ENCODE measurements at places on chromosomes 4 and X.

GRCh38 chrX:47514533-47515235 lies 31.7 kb upstream of the ZNF41 start:
- no peak for DNase-seq

DNA sequence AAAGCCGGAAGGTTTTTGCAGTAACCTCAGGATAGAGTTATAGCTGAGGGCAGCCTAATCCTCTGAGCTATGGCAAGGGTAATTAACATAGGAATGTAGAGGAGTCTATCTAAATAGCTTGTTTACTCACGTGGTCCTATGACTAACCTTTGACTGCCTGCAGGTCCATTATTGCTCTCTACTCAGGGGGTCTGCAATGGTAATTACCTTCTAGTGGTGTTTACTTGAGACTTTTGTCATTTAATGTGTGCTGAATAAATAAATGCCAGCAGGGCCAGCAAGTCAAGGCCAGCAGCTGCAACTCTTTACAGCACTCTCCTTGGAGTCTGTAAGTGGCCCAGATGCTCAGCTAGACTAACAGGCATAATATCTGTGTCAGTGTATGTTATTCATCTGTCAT lies 212.7 kb upstream of the FMR1 start:
- DNase-seq: no peak

- DNase-seq: no peak
These were observed 7.0 kb downstream of the PALLD start for GRCh38 chr4:168503652-168504362.

DNA sequence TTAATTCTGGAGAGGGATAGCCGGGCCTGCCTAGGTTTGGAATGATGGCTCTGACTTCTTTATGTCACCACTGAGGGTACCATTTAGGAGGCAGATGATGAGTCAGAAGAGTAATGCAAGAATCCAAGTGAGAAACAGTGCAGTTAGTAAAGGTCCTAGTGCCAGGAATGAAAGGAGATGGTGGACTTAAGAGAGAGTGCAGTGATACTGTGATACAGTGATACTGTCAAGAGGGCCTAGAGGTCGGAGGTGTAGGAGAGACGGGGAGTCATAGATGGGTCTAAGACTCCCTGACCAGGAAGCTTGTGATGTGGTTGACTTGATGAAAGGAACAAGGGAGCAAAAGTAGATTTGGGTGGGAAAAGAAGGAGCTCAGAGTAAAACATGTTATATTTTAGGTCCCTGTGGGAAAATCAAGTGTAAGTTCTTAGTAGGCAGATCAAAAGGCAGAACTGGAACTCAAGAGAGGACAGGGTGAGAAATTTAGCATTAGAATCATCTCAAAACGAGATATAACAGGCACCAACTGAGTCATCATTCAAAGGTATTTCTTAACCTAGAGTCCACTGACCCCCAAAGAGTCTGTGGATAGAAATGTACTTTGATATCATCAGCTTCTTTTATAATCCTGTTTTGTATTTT lies 85.0 kb downstream of the NFKB1 start:
- DNase-seq: peak; percentile 31

GRCh38 chr4:62199291-62199810 lies 999.2 kb downstream of the ADGRL3 start:
- no peak for DNase-seq

GRCh38 chr4:38023347-38024205 lies 63.4 kb downstream of the PTTG2 start:
- no peak for DNase-seq

DNA sequence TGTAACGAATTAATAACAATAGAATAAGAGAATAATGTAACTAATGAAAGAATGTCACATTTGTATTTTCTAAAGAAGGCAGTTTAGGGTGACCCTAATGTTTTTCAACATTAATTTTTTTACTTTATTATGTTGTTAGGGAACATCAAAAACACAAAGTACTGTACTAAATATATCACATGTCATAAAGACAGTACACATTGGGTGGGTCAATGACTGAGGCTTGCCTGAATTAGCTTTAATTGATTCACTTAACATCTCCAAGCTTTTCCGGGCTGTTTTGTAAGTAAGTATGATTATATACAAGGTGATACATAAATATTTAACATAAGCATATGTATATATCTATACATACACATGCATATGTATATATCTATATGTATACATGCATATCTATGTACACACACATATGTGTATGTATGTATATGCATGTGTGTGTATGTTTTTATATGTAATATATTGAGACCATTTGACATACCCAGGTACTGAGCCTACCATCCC lies 43.4 kb upstream of the KLF3 start:
- DNase-seq: no peak

DNA sequence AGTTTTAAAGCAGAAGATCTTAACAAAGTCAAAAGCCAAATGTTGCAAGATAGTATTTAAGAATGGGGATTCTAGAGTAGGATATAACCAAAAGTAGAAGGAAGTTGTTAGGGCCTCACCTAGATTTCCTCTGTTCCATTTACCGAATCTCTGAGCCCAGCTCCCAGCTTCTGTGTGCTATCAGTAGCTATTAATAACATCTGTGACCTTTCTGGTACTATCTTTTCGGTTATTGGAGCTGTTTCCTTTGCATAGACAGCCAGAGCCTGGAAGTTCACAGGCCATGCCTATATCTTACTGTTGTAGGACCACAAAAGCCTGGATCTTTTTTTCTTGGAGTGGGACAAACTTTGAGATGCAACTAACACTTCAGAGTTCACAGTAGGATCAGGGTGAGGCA lies 244.2 kb downstream of the PPP1R2C start:
- DNase-seq: no peak

GRCh38 chr4:71857713-71858451 lies 74.0 kb upstream of the GC start:
- no peak for DNase-seq

GRCh38 chrX:103405009-103405333 lies 28.6 kb downstream of the BEX3 start:
- DNase-seq: no peak

DNA sequence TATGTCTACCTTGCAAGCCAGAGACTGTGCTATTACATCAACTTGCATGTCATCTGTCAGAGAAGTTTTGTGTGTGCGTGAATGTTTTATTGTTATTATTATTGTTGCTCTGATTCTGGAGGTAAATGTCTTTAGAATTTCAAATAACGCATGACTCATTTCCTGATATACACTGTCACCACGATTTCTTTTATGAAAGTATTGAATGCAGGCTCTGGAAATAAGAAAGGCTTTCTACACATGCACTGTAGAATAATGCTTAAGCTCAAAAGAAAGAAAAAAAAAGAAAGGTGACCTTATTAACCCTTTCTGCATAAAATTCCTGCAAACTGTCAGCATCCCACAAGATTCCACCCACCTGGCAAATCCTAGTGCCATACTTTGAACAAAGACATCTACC lies 632.9 kb downstream of the ZNF674 start:
- no peak for DNase-seq

GRCh38 chr4:181597766-181598165 lies 645.4 kb upstream of the TENM3 start:
- no peak for DNase-seq

GRCh38 chr4:147674073-147674472 lies 9.9 kb downstream of the PRMT9 start:
- no peak for DNase-seq

- DNase-seq: no peak
These were observed 196.6 kb downstream of the EVC2 start for GRCh38 chr4:5511791-5512190.

DNA sequence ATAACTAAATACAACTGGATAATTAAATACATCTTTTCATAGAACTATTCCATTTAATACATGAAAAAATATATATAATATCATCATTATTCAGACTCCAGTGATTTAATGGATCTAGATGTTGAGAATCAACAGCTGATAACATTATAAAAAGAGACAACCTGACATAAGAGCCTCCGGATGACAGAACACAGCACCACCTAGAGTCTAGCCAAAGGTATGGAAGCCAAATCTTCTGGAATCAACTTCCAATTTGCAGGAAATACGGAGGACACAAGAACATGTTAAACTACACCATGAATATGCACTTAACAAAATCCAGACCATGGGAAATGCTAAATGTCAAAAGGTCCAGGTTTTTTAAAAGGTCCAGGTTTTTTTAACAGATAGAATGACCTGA lies 55.0 kb downstream of the LRBA start:
- no peak for DNase-seq

- DNase-seq: no peak
These were observed 378.3 kb downstream of the PPP1R2C start for GRCh38 chrX:42399632-42400024.

DNA sequence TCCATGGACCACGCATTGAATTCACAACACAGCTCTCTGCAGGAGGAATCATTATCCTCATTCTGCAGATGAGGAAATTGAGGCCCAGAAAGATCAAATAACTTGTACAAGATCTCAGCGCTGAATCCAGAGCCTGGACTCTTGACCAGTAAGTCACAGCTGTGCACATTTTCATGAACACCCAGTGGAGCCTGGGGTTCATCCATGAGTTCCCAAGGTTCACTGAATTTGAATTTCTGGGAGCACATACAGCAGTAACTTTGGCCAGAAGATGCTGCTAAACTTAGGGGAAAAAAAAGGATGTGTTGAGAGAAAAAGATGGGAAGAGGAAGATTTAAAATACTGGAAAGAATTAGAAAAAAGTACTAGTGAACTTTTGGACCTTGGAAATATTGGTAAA lies 218.7 kb upstream of the PPARGC1A start:
- no peak for DNase-seq

GRCh38 chr4:14701896-14702295 lies 300.4 kb upstream of the CPEB2 start:
- no peak for DNase-seq

DNA sequence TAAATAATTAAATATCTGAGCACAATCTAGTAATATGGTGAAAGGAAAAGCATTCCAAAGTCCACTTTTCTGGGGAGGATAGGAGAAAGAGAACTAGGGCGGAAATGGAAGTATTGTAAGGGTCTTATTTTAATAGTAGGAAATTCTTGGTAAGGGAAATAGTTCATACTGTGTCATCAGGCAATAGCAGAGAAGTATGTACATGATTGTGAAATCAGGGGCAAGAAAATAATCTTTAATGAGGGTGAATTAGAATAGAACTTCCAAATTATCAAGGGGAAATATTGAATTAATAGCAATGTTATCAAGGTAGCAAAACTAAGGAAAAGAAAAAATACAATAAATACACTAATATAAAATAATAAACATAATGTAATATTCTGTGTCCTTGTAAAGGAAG lies 14.8 kb downstream of the GIMD1 start:
- DNase-seq: no peak

DNA sequence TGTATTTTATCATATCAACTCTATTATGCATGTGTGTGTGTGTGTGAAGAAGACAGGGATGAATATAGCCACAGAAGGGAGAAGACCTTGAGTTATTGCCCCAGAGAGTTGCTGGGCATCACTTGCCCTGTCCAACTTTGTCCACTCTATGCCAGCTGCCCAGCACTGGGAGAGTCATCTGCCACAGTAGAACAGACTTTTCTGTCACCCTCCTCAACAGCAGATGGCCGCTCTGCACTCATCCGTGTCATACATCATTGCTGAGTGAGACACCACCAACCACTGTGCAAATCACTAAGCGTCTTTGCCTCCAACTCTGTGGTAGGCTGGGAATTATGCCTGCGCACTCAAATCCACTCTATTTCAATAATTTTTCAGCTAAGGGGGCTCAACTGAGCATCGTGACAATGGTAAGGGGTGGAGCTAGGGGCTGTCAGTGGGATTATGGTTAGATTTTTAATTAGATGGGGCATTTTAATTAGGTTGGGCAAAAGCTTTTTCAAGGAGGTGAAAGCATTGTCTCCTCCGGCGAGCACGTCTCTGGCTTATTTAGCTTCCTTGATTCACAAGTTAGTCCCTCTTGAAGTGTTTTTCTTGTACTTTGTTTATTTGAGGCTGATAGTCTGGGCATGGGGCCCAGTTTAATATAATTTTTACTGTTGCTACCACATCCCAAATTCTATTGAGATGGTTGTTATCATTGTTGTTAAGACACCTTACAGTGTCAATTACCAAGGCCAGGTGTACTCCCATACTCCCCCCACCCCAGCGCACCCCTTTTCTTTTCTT lies 100.1 kb upstream of the KLF3 start:
- no peak for DNase-seq

DNA sequence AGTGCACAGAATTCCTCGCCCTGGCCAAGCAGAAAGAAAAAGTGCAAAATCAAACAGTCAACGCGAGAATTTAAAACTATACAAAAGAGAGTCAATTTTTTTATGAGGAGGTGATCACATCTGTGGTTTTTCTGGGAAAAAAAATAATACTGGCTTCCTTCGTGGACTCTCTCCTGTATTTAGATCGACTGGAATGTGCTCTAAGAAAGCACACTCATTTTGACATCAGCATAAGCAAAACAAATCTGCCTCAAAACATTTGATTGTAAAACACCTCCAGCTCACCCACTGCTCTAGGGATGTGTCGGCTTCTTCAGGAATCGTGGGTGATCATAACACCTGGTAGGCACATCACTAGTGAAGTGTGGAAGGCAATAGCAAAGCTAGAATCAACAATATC lies 417.4 kb upstream of the FAT1 start:
- no peak for DNase-seq

GRCh38 chr4:1334579-1334895 lies 12.5 kb upstream of the UVSSA start:
- DNase-seq: no peak

DNA sequence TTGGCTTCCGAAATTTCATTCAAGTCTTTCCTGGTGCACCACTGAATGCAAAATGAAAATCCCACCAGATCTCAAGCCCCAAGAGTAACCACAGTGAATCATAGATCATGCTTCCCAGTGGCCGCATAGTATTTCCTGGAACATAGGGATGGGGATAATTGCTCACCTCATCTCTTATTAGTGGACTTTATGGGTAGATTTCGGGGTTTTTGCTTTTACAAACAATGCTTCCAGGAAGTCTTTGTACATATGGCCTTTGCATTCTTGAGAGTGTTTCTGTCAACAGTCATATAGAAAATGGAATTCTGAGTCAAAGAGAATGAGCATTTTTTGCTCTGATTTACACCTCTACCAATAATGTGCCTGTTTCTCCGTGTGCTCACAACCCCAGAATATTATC lies 53.4 kb downstream of the PPEF2 start:
- no peak for DNase-seq

DNA sequence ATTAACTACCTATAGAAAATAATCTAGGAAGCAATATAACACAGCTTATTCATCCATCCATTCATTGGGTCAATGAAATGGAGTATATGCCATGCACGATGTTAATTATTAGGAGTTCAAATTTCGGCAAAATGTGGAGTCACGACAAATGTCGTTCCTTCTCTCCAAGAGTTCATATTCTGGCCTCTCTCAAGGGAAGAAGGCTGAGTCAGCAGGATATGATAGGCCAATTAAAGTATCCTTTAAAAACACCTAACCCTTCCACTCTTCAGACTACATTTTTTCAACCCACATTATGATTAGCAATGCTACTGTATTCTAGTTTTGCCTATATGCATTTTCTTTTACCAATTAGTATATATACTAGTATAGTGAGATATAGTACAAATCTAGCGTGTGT lies 163.1 kb downstream of the LARP7 start:
- no peak for DNase-seq

DNA sequence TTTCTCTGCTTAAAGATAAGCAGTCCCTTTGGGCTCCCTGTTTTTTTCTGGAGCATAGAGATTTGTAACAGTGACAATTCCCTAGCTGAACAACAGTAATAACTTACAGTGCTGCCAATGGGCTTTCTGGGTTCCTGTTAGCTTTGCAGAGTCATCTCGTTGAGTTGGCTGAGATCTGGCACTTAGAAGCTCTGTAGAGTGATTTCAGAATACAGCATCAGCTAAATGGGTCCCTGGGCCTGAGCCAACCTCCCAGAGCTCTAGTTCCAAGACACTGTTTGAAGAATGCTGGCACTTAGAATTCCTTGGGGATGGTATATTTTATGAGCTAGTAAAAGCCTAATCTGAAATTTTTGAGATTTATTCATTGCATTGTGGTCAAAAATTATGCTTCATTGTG lies 43.5 kb upstream of the SERTM2 start:
- no peak for DNase-seq

All from GM10248 (cell line).